ENCODE measurements at places on chromosomes 7 and 10.

GRCh38 chr10:128087146-128087883 lies 38.9 kb downstream of the MKI67 start:
- DNase-seq = no peak

DNA sequence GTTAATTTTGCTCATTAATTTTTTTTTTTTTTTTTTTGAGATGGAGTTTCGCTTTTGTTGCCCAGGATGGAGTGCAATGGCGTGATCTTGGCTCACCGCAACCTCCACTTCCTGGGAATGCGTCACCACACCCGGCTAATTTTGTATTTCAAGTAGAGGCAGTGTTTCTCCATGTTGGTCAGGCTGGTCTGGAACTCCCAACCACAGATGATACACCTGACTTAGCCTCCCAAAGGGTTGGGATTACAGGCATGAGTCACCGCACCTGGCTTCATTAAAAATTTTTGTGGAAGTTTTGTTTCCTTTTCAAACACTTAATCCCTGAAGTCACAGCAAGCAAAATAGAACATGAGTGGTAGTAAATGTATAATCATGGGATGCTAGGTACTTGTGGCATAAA lies 857.2 kb upstream of the PHF14 start:
- no peak for DNase-seq

DNA sequence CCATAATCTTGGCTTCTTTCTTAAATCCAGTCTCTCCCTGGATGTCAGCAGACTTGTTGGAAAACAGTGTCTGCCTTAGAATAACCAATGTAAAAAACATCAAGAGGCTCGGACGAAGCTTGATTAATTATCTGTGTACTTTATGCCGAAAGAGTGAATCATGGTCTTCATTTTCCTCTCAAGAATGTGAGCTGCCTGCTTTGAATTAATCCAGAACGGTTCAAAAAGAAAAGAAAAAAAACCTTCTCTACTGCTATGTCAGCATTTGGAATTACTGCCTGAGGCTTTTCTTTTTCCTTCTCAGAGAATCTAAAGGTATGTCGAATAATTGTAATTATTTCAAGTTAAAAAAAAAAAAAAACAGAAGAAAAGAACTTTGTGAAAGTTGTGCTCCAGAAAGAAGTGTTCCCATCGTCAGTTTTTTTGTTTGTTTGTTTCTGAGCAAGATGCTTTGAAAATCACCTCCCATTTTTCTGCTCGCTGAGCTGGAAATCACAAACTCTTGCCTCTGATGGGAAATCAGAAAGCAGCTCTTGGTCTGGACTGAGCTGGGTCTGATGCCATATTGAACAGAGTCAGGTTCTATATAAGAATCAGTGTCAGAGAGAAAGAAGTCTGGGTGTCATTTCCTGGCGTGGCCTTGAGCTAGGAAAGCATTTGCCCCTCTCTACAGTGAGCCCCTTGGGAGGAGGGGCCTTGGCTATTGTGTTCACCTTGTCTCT lies 20.2 kb downstream of the PLPP4 start:
- DNase-seq = no peak

- peak; percentile 38 for DNase-seq
Observed at GRCh38 chr10:124106241-124106879, 13.0 kb upstream of the CHST15 start.

DNA sequence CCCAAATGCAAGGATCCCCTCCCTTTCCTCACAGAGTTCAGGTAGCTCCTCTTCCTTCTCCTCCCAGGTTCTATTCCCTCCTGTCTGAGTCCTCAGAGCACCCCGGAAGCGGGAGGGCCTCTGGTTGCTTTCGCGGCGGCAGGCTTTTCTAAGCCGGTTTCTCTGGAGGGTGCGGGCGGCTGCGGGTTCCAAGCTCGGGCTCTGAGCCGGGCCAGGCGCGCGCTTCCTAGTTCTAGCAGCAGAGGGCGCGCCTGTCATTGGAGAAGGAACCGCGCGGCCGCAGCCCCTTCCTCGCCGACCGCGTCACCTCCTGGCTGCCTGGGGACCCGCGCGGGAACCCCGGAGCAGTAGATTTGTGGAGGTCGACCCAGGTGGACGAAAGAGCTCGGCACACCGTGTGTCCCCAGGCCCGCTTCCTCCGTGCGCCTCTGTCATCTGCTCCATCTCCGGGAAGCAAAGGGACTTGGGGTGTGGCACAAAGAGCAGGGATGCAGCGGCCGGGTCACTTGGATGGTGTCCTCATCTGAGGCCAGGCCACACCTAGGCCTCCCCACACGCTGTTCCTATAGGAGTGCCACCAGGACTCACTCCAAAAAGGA lies 389.0 kb upstream of the PODXL start:
- peak; percentile 39 for DNase-seq

Measured in H54 (cell line).